Aortic smooth muscle cell (primary cell): ENCODE measurements at places on chromosomes 2 and 18. TPM values are rescaled to one million over a fixed set of nuclear protein-coding genes. Genes with fewer than 3 reads are reported as not detected.

EPB41L3 gene
- 2.9 and 3.7 TPM in 2 replicates for total RNA-seq

TWIST2 gene
- 17.8 and 28.1 TPM in 2 replicates for total RNA-seq

NCOA1 gene
- 12.4 and 18.2 TPM in 2 replicates for total RNA-seq

INPP1 gene
- 9.3 and 11.0 TPM in 2 replicates for total RNA-seq

DNAJC5G gene
- total RNA-seq = not detected in 2 replicates

RND3 gene
- total RNA-seq = 274 and 285 TPM in 2 replicates

GLI2 gene
- 2.4 and 2.9 TPM in 2 replicates for total RNA-seq

SETBP1 gene
- total RNA-seq = 2.6 and 3.7 TPM in 2 replicates

MERTK gene
- total RNA-seq = 4.9 and 5.4 TPM in 2 replicates

COLEC12 gene
- total RNA-seq = 21.6 and 24.0 TPM in 2 replicates

REV1 gene
- total RNA-seq = 24.4 and 31.3 TPM in 2 replicates

IL37 gene
- total RNA-seq = not detected in 2 replicates

ANKRD62 gene
- total RNA-seq = under 0.01 TPM in 1 of 2 replicates, not detected in the other

TNFRSF11A gene
- 1.5 and 2.2 TPM in 2 replicates for total RNA-seq

MC2R gene
- total RNA-seq = not detected in 2 replicates

ALPI gene
- not detected in 2 replicates for total RNA-seq

FAM237A gene
- not detected in 2 replicates for total RNA-seq

GPBAR1 gene
- 0.19 TPM in 1 of 2 replicates, not detected in the other for total RNA-seq

SMC6 gene
- total RNA-seq = 17.6 and 18.9 TPM in 2 replicates

VWA3B gene
- total RNA-seq = not detected in 2 replicates

DSC2 gene
- total RNA-seq = under 0.01 TPM in 1 of 2 replicates, not detected in the other

HOXD8 gene
- 0.06 TPM in 1 of 2 replicates, not detected in the other for total RNA-seq

SLC66A3 gene
- 42.0 and 42.8 TPM in 2 replicates for total RNA-seq

MC5R gene
- total RNA-seq = not detected in 2 replicates

TXNDC2 gene
- total RNA-seq = 0.06 TPM in 1 of 2 replicates, not detected in the other

CTAGE1 gene
- total RNA-seq = 0.12 TPM in 1 of 2 replicates, not detected in the other

COQ10B gene
- total RNA-seq = 45.0 and 54.6 TPM in 2 replicates

KCNK3 gene
- total RNA-seq = 3.7 and 8.2 TPM in 2 replicates

ABHD1 gene
- total RNA-seq = 0.40 TPM in 1 of 2 replicates, not detected in the other

NPC1 gene
- total RNA-seq = 73.2 and 129 TPM in 2 replicates

FAM117B gene
- 1.5 and 3.2 TPM in 2 replicates for total RNA-seq

ZC3H8 gene
- total RNA-seq = 5.0 TPM in 2 replicates

CABYR gene
- 1.5 and 2.7 TPM in 2 replicates for total RNA-seq

MYOM1 gene
- 1.9 and 2.4 TPM in 2 replicates for total RNA-seq

SP140 gene
- total RNA-seq = 0.19 and 0.40 TPM in 2 replicates
